ENCODE measurements at places on chromosomes 4 and X. TPM values are rescaled to one million over a fixed set of nuclear protein-coding genes. Genes with fewer than 3 reads are reported as not detected.

- no peak for DNase-seq
These were observed 290.9 kb downstream of the KCTD8 start for GRCh38 chr4:44157611-44158277.

GRCh38 chrX:49862093-49862492, 17.2 kb upstream of the USP27X start:
- no peak for DNase-seq

DNA sequence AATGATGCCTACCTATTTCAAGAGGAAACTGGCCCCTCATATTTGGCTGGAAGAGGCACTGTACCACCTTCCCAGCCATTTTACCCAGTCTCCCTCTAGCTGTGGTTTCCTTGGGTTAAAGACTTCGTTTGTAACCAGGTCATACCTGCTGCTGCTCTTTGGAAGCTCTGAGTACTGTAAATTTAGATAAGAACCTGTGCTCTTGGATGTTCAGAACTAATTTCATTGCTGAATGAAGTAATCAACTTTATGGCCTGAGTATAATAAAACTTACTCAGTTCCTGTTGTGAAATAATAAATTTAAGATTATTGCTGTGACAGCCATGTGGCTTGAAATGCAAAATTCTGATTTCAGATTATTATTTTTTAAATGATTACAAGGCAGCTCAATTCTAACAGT, 12.2 kb downstream of the MTTP start:
- no peak for DNase-seq

DNA sequence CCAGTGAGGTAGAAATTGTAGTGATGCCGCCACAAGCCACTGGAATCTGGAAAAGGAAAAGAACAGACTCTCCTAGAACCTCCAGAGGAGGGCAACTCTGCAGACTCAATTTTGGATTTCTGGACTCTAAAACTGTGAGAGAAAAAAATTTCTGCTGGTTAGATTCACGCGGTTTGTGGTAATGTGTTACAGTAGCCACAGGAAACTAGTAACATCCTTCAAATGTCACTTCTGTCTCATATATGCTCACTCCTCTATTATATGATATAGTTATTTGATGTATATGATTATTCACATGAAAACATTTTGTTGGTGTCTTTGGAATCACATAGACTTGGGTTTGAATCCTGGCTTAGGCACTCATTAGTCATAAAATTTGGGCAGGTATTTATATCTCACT, 18.8 kb downstream of the LDOC1 start:
- DNase-seq, result no peak

- no peak for DNase-seq
These were observed 144.2 kb downstream of the PDLIM5 start for GRCh38 chr4:94595880-94596483.

GRCh38 chr4:126341927-126342326, 1027.2 kb downstream of the FAT4 start:
- DNase-seq, result no peak

Gene SPATA4
- not detected for total RNA-seq

Gene RAB39B
- total RNA-seq, result 0.05 TPM

DNA sequence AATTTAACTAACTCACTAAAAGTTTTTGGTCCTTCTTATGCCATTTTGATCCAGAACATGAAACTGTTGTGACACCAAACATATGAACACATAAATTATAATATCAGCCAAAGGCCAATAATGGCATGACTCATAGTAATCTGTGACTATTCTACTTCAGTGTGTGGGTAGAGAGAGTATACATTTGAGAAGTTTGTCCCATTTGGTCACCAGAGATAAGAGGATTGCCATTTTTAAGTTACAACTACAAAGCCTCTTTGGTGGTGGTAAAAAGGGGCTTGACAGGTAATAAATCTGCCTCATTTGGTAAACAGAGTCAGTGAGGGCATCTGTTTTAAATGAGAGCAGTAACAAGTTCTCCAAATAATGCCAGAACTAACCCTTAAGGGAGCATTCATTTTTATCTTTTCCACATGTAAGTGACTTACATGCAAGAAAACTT, 117.9 kb downstream of the TBC1D19 start:
- DNase-seq, result no peak
